Occipital lobe (tissue), 3 donors: ENCODE measurements at places on chromosomes 5 and 9. TPM values are rescaled to one million over a fixed set of nuclear protein-coding genes. Genes with fewer than 3 reads are reported as not detected.

DNA sequence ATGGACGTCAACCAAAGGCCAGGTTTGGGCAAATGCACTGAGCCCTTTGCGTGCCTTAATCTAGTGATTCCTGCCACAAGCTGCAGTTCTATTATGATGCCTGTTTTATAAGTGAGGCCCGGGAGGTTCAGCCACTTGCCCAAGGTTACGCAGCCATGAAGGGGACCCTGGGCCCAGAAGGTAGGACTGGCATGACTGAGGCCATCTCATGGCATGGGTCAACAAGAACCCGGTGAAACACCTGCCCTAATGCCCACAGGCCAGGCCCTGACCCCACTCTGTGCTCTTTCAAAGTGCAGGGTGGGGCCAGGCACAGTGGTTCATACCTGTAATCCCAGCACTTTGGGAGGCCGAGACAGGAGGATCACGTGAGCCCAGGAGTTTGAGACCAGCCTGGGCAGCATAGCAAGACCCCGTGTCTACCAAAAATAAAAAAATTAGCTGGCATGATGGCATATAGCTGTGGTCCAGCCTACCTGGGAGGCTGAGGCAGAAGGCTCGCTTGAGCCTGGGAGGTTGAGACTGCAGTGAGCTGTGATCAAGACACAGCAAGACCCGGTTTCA is 8.6 kb downstream of the NINJ1 start:
- DNase-seq: no peak

C9orf43 gene
- 0.62 TPM for total RNA-seq

PRELID2 gene
- total RNA-seq: 13.3 TPM

GRCh38 chr5:40391642-40392041 is 288.1 kb upstream of the PTGER4 start:
- no peak for DNase-seq
